ENCODE measurements at places on chromosomes 6 and 20.
A peak's percentile ranks its signal among the peaks of the same experiment; 100 is the strongest.

GRCh38 chr20:59164686-59165391 lies 1.2 kb downstream of the ZNF831 start:
- DNase-seq = no peak

GRCh38 chr6:142947714-142948480 lies 2.9 kb upstream of the HIVEP2 start:
- no peak for DNase-seq

GRCh38 chr20:33119725-33120720 lies 40.6 kb downstream of the BPIFB4 start:
- no peak for DNase-seq

- peak; percentile 29 for DNase-seq
Measured at GRCh38 chr6:32413427-32414047, 6.6 kb upstream of the BTNL2 start.

- no peak for DNase-seq
Measured at GRCh38 chr6:52161689-52162438, 24.3 kb upstream of the IL17A start.

- DNase-seq = no peak
Measured at GRCh38 chr6:19873031-19873430, 35.9 kb downstream of the ID4 start.

DNA sequence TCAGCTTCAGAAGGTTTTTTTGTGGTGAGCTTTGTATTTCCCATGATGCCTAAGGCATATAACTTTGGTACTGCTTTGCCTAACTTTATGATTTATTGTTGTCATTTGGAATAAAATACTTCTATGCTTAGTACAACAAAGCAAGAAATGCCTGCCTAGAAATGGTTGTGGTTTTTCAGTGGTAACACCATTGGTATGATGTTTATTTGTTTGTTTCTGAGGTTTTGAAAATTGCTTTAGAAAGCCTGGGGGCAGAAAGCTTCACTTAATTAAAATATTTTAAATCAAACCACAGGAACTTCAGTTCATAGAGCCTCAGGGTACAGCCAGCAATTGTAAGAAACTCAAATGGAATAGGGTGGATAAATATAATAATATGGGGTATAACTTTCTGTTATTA lies 351.2 kb upstream of the MAP3K7 start:
- no peak for DNase-seq

- DNase-seq = no peak
Measured at GRCh38 chr6:25122622-25123237, 156.4 kb upstream of the CARMIL1 start.

DNA sequence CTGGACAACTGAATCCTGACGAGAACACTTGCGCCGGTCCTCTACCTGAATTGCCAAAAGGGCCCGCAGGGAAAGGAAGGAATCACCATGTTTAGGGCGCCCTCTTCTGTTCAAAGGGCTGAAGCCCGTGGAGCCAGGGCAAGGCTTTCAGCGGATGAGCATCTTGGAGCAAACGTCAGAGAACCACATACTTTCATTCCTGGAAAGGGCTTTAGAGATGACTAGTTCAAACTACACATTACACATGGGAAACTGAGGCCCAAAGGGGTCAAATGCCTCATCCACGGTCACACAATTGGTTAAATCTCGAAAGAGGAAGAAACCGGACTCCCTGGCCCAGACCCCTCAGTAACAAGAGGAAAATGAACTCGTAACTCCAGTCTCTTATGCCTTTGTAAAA lies 11.5 kb upstream of the ZNF133 start:
- DNase-seq = peak; percentile 71

- DNase-seq = no peak
Measured at GRCh38 chr6:7438011-7438410, 48.4 kb downstream of the RIOK1 start.

DNA sequence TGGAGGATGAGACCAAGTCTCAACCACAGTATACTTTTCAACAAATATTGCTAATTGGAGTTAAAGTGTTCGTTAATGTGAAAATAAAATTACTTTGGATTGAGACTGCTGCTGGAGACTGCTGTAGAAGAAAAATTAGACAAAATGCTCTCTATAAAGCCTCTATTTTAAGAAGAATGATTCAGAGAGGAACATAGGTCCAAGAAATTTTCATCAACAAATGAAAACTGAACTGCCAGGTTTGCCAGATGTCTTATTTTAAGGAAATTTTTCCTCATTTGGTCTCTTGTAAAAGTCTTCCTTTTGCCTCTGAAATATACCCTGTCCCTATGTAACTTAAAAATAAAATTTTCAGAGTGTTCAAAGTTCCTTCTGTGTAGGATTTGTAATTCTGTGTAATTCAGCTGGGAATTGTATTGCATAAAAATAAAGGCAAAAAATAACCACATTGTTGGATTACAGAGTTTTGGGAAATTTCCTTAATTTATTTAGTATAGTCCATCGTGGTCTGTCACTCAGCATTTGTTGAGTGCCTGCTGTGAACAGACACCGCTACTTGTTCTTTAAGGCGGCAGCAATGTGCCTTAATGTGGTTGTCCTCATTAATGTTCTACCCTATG lies 27.4 kb downstream of the ANKS1A start:
- no peak for DNase-seq

GRCh38 chr6:168908887-168909286 lies 344.8 kb downstream of the THBS2 start:
- no peak for DNase-seq

DNA sequence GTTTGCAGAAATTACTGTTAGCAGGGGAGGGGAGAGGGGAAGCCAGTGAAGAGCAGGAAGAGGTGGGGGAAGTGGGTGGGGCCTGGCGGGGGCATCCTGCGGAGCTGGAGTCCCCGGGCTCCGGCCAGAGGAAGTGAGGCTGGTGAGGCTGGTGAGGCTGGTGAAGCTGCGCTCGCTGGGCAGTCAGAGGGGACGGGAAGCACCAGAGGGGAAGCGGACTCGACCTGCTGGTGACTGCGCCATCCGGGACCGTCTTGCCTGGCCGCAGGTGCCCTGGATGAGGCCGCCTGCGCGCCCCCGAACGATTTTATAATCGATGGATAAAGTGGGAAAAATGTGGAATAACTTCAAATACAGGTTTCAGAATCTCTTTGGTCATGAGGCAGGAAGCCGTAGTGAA lies 635.3 kb upstream of the MARCKS start:
- no peak for DNase-seq

DNA sequence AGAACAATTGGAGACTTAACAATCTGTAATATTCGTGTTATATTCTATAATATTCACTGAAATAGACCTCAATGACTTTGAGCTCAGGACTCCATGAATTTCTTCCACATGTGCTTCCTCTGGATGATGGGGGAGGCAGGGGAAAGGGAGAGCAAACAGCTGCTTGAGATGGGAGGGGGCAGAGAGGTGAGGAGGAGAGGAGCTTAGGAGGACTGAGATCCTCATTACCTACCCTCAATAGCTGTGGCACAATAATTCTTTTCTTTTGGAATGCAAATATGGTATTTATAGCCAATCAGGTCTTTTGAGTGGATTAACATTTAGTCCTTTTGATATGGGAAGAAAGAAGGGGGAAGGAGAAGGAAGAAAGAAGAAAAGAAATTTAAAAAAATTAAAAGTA lies 64.1 kb upstream of the ZNF217 start:
- DNase-seq = no peak

DNA sequence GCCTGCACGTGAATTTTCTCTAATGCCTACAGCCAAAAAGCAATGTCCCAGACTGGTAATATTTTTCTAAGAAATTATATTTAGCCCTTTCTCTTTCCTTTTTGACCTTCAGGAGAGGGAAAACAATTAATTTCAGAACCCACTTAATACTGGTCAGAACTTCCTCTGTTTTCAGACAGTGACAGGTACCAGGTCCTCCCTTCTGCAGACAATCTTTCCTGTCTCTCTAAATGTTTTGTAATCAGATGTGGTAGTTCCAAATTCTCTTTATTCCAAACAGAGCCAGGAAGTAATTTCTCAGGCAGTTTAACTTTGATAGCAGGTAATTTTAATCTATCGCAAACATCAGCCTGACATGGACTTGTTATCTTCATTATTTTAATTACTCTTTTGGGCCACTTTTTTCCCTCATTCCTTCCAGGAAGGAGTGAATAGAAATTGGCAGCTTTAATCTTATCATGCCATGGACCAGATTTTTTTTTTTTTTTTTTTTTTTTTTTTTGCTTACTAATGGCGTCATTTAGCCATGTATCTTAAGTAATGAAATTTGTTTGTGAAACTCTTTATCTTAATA lies 348.6 kb upstream of the SOX4 start:
- DNase-seq = no peak

DNA sequence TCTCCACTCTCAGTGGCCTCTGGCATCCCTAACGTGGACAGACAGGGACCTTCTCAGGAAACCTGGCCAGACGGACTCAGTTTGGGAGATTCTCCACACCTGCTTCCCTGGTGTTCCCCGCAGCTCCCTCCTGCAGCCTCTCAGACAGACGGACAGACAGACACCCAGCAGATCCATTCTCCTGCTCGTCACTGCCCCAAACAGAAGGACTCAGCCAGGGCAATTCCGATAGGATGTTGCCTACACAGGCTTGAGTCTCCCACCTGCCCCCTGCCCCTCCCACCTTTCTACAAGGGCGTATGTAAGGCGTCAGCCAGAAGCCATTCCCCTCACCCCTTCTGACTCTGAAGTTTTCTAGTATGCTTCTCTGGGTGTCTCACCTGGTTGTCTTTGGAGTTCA lies 428 bp downstream of the CCM2L start:
- no peak for DNase-seq

- DNase-seq = no peak
Measured at GRCh38 chr20:3660262-3661059, 2.7 kb downstream of the GFRA4 start.

DNA sequence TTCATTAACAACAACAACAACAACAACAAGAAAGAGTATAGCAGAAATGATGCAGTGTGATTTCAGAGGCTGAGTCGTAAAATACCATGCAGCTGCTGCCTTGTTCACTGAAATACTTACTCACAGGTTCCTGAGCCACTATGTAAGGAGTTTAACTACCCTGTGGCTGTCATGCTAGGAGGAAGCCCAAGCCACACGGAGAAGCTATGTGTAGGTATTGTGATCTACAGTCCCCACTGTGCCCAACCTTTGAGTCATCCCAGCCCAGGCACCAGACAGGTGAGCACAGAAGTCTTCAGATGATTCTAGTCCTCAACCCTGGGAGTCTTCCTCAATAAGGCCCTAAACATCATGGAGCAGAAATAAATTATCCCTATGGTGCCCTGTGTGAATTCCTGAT lies 14.6 kb upstream of the RALY start:
- DNase-seq = no peak

DNA sequence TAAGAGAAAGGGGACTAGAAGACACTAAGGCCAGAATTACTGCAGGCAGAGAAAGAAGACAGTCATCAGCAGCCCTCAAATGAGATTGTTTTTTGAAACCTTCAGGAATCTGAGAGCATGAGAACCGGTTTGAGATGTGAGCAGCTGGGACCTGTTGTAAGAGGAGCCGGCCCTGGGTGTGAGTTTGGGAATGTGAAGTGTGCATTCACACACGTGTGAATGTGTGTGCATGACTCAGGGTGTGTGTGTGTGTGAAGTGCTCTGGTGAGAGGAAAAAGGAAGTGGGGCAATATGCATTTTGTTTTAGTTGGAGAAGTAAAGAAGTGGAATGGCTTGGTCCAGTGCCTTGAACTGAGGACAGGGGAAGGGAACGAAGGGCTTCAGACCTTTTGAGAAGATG lies 4.3 kb downstream of the SCUBE3 start:
- DNase-seq = no peak

GRCh38 chr6:152355166-152355565 lies 282.0 kb downstream of the SYNE1 start:
- DNase-seq = no peak

GRCh38 chr6:5135788-5136376 lies 50.7 kb downstream of the PPP1R3G start:
- DNase-seq = peak; percentile 7

- no peak for DNase-seq
Measured at GRCh38 chr20:51446656-51447055, 95.9 kb downstream of the NFATC2 start.

GRCh38 chr20:60136645-60137401 lies 178.6 kb downstream of the CDH26 start:
- no peak for DNase-seq

GRCh38 chr6:3347247-3347646 lies 88.5 kb downstream of the PSMG4 start:
- DNase-seq = no peak

DNA sequence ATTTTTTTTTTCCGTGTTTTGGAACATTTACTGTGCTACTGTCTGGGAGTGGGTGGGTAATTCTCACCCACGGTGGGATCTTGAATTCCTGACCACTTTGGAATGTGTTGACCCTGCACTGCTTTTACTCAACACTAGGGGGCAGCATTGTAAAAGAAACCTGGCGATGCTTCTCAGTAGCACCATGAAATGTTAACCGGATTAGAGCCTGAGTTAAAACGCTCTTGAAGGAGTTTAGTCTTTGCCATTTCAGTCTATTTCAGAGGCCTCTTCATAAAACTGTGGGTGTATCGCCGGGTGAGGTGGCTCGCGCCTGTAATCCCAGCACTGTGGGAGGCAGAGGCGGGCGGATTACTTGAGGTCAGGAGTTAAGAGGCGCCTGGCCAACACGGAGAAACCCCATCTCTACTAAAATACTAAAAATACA lies 114.4 kb upstream of the PRND start:
- peak; percentile 36 for DNase-seq

DNA sequence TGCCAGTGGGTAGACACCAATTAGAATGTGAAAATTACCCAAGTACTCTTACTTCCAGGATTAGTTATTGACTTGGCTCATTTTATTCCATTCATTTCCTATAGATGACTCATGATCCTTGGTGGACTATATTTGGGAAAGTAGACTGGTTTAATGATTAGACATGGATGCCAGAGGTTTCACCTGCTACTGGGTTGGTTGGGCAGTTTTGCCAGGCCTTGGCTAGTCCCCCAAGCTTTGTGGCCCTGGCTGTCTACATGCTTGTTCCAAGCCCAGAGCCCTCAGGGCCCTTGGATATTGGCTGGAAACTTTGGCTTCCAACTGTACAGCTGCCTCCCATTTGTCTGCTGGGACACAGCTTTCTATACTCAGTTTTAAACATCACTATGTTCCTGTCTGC lies 104.1 kb downstream of the ZFP64 start:
- no peak for DNase-seq

DNA sequence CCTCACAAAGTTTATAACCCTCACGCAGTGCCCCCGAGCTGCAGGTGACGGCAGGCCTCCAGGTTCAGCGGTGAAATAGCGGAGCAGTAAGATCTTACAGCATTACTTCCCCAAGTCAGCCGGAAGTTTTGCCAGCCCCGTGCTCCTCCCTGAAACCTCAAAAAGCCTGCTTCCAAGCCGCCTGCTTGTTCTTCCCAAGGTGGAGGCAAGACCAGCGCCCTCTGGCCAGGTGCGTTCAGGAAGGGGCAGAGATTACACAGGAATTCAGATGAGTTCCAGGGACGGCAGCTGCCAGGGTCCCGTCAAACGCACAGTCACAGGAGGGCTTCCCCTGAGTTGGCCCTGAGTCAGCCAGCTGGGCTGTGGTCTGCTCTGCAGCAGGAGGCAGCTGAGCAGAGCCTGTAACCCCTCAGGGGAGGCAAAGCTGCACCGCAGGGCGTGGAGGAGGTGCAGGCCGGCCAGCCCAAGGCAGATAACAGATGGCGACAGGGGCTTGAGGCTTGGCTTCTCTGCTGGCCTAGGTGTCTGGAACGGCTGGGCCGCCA lies 124.1 kb upstream of the RPS6KA2 start:
- peak; percentile 10 for DNase-seq

- no peak for DNase-seq
Measured at GRCh38 chr6:163500105-163500504, 85.6 kb downstream of the QKI start.

GRCh38 chr6:133814238-133814637 lies 74.7 kb upstream of the TCF21 start:
- no peak for DNase-seq

Data from NCI-H2171 (cell line).